ENCODE measurements at places on chromosomes 7 and 10.

- DNase-seq = no peak
These were observed 19.4 kb downstream of the RNF32 start for GRCh38 chr7:156659961-156660360.

DNA sequence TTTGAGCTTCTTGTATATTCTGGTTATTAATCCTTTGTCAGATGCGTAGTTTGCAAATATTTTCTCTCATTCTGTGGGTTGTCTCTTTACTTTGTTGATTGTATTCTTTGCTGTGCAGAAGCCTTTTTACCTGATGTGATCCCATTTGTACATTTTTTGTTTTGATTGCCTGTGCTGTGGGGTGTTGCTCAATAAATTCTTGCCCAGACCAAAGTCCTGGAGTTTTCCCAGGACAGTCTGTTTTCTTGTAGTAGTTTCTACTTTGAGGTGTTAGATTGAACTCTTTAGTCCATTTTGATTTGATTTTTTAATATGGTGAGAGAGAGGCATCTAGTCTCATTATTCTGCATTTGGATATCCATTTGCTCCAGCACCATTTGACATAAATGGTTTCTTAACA lies 588.7 kb upstream of the MBL2 start:
- DNase-seq = no peak

DNA sequence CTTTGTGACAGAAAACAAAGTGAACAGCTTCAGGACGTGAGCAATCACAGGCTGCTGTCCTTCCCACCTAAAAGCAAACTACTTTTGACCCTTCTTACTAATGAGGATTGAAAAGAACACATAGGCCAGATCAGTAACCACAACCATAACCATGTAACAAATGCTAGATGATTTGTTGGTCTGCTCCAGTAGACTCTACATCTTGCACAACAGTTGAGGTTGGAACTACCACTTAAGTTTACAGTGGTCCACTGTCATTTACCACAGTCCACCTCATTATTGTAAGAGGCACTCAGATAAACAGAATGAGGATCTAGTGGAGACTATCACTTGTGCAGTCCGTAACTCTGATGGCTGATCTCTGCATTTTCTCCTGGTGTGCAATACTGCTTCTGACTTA lies 27.8 kb downstream of the NET1 start:
- DNase-seq = no peak

DNA sequence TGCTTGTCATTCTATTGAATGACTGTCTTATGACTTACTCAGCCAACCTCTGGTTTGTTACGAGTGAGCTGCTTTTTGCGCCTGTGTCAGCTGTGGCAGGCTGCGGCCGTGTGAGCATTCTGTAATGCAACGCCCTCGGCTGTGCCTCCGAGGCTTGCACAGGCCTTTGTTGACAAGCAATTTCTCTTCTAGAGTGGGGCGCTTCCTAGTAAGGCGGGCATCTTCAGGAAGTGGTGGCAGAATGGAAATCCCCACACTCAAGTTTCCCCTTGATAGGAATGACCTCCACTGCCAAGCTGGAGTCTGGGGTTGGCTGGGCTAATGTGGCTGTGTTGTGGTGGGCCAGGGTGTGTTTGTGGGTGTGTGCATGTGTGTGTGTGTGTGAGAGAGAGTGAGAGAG lies 20.2 kb upstream of the TMEM178B start:
- DNase-seq = no peak

DNA sequence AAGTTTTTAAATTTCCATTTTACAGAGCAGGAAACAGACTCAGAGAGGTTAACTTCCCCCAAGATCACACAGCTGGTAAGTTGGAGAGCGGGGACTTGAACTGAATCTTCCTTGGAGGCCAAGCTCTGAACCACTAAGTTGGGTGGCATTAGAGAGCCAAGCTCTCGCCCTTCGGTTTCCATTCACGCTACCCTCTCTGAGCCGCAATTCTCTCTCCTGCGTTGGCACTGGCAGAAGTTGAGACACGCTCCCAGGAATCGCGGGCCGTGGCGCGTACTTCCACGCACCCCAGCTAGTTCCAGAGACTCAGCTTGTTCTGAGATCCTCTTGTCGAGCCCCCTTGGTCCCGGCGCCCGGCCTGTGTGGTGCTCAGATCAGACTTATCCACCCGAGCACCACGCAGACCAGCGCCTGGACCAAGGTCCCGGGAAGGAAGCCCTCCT lies 29.3 kb upstream of the VAX1 start:
- DNase-seq = no peak
